ENCODE measurements at places on chromosomes 1 and 21.

DNA sequence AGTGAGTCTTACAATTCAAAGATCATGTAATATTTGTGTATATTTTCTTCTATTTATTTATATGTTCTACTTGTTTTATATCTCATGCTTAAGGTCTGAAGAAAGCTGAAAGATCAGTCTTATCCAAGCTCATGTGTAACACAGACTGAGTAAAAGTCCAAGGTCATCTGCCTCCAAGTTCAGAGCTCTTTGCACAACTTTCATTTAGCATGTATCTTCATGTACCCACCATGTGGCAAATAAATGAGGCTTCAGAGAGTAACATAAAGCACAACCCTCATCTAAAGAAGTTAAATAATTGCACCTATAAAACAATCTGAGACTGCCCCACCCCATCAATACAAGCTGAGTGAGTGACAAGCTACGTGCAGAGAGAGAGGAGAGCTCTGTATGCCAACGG, 38.5 kb upstream of the PRDX6 start:
- no peak for DNase-seq

DNA sequence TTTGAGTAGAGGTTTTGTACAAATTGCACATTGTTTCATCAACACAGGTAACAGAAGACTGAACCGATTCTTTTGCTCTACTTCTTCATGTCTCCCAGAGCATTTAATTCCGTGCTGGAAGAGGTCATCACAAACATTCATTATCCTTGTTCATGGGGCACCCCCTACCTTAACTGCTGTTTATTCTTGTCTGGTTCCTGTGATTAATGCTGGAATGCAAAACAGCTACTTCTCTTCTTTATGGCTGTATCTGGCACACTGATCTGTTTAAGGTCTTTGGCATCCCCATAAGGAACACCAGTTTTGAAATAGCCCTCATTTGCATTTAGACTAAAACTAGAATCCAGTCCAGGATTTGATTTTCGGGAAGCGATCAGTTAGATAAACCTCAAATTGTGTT, 42.2 kb downstream of the NTNG1 start:
- DNase-seq, result no peak

DNA sequence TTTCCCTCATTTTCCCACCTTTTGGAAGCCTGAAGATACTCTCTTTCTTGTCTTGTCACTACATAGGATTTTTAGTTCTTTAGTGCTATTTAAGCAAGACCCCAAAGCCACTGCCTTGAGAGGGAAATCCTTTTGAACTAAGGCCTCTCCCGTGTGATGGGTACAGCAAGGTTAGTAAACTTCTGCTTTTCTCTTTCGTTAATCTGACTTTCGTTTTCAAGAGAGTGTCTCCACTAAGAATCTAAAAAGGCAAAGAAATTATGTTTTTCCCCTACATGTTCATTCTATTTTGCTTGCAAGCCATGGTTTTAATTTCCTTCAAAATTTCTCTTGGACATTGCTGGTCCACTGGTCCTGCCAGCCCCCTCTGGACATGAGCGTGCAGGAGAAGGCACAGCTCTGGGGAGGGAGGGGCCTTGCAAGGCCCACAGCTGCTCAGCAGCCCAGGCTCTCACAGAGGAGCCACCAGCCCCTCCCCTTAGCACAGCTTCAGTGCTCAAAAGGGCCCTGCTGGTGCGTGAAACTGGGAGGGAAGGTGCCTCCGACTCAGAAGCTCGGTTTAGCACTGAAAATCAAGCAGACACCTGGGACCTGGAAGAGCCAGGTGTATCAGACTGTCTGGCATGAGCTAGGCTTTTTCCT, 210.9 kb upstream of the GALNT2 start:
- no peak for DNase-seq

DNA sequence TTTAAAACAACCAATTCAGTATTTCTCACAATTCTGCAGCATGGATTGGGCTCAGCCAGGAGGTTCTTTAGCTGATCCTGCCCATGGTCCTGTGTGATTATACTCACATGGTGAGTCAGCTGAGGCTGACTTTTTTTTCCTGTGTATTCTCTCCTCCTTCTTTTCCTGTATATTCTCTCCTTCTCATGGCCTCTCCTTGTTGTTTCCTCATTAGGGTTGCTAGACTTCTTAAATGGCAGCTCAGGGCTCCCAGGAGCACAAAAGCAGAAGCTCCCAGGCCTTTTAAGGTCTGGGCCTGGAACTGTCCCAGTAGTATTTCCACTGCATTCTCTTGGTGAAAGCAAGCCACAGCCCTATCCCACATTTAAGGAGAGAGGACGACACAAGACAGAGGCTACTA, 26.8 kb downstream of the VANGL1 start:
- DNase-seq, result no peak

- no peak for DNase-seq
Measured at GRCh38 chr1:68210829-68211228, 21.5 kb downstream of the WLS start.

DNA sequence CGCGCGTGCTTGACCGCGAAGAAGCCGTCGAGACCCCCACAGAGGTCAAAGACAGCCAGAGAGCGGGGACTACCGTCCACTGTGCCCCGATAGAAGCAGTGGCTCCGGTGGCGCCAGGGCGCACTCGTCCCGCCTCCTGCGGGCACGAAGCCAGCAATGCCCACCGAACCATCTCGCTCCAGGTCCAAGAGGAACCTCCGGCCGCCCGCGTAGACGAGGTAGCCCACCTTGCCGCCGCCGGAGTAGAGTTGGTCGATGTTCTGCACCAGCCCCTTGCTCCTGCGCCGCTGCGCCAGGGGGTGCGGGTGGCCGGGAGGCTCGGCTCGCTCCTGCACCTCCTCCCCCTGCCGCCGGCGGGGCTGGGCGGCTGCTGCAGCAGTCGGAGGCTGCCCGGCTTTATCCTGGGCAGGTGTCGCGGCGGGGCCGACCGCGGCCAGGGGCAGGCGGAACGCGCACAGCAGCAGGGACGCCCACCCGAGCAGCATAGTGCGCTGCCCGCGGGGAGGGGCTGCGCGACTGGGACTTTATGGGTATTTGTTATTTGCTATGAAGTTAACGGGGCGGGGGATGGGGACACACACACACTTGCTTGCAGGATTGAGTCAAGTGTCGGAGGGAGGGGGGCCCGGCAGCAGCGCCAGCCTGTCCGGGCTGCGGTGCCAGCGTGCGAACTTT, 844 bp downstream of the ADAMTS5 start:
- DNase-seq, result no peak

GRCh38 chr21:15022608-15023261, 42.1 kb downstream of the NRIP1 start:
- no peak for DNase-seq

DNA sequence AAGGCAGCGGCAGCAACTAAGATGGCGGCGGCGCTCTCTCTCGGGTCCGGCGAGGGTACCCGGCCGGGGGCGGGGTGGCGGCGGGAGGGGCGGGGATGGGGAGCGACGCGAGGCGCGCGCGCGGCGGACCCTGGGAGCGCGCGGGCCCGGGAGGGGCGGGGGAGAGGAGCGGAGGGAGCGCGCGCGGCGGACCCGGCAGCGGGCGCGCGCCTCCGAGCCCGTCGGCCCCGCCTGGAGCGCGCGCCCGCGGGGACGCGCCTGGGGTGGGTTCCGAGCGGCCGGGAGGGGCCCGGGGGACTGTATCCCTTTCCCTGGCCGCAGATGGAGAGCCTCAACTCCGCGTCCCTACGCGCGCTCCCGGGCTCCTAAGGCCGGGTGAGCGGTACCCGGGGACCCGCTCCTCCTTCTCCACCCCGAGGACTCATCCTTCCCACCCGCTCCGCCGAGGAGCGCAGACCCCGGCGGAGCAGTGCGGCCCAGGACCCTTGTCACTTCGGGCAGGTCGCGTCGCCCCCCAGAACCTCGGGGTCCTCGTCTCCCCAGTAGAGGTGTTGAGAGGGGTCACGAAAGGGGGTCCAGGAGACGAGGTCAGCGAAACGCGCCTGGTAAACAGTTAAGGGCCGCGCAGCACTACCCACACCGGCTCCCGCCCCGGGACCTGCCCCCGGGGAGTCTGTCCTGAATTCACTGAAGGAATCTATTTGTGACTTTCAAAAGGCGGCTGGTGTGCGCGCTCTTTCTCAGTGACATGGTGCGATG, at the start of gene CLSTN1:
CLSTN1 (minus strand) TSS at position 23 of the 759 bp plus-strand sequence. CDS start 232 bp downstream, outside the sequence.
- peak; percentile 88 for DNase-seq

GRCh38 chr1:93001893-93002292, 40.6 kb upstream of the DIPK1A start:
- no peak for DNase-seq

GRCh38 chr1:104953555-104953954, 1203.9 kb downstream of the AMY1C start:
- no peak for DNase-seq

- no peak for DNase-seq
Measured at GRCh38 chr1:35122311-35122710, 43.1 kb downstream of the ZMYM1 start.

- DNase-seq, result no peak
Measured at GRCh38 chr1:171550050-171550449, 64.7 kb downstream of the PRRC2C start.

DNA sequence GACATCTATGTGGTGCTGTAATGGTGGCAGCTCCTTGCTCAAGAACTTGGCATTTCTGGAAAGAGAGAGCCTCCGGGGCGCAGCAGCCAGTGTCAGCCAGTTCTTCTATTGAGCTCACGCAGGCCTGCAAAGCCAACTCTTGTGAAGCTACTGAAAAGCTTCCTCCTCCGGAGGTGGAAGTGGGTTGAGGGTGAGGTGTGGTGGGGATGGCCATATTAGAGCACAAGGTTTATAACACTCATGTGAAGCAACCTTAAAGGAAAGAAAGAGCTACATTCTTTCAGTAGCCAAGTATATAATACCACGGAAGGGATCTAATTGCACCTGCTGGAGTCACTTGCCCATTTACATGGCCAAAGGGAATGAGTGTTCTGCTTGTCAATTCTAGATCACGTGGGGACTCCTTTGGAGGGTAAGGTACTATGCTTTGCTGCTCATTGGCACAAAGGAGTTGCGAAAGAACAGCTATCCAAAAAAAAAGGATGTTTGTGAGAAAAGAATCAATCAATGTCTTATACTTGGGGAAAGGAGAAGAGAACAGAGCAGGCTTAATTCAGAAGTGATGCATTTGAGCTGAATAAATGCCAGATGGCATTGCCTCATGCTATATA, 18.3 kb upstream of the MAP10 start:
- DNase-seq, result no peak

DNA sequence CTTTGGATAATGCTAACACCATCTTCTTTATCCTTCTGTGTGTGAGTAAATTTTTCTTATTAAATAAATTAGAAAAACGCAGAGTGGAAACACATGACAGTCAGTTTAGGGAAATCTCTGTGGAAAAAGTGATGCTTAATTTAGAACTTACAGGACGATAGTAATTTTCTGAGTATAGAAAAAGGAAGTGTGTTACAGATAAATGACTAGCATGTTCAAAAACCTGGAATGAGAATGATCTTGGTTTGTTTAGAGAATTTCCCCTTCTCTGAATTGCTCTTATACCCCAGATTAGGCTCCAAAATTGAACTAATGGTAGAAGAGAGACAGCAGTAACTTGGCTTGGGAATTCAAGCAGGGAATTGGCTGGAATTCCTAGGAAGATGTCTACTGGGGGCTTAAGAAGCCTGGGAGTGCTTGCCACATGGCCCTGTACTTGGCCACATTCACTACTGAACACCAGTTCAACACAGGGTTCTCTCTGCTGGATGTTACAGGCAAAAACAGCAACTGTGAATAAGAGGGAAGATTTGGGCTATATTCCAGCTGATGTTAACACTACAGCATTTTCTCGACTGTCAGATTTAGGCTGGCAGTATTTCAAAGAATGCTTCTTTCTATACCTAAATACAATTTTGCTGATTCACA, 1004.2 kb downstream of the TTLL7 start:
- no peak for DNase-seq

DNA sequence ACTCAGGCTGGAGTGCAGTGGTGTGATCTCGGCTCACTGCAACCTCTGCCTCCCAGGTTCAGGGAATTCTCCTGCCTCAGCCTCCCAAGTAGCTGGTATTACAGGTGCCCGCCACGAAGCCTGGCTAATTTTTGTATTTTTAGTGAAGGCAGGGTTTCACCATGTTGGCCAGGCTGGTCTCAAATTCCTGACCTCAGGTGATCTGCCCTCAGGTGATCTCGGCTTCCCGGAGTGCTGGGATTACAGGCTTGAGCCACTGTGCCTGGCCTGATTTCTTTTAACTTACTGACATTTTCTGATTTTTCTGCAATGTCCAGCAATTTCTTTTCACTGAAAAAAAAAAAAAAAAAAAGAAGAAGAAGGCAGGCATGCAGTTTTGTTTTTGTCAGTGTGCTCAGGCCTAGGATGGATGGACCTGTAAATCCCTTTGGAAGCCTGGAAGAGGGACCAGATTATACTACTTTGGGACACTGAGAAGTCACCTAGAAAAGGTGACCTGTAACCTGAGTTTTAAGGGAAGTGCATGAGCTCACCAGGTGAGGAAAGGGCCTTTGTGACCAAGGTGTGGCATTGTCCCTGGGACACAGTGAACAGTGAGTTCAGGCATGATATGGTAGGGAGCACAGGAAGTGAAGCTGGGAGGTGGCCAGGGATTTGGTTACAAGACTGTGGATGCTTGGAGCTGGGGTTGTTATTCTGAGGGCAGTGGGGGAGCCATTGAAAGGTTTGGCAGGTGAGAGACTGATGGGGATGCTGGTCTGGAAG, 2.7 kb upstream of the TMEM61 start:
- no peak for DNase-seq

- no peak for DNase-seq
Measured at GRCh38 chr1:45999507-45999906, 132.9 kb downstream of the PIK3R3 start.

DNA sequence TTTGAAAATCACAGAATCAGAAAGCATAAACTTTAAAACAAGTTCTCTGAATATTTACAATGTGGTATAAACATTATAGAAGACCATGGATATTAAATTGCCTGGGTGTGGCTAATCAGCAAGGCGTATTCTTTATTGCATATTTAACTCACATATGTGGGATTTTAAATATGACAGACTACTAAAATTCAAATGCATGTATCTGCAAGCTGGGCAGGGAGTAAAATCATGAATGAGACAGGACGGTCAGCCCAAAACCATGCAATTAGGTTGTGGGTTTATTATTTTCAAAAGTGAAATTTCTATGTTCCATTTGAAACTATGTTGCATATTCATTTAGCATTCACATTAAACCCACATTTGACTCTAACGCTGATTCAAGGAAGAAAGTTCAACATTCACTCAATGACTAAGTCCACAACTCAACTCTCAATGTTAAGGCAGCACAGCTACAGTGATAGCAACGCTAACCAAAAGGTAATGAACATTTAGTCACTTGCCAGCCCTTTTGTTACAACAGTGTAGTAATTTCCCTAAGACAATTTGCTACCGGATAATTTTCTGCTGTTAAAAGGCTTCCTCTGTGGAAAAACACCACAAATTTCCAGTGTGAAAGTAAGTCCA, 6.3 kb upstream of the SYNJ1 start:
- no peak for DNase-seq

GRCh38 chr21:28899744-28900143, 92.9 kb downstream of the LTN1 start:
- DNase-seq, result no peak

Measured in LoVo (cell line).